Activated effector memory CD4-positive, alpha-beta T cell treated with Interleukin-2 at 50 U/mL for 16 hours (primary cell): ENCODE measurements at places on chromosomes 11 and 22.
A peak's percentile ranks its signal among the peaks of the same experiment; 100 is the strongest.

GRCh38 chr11:283405-284104 is 5.3 kb downstream of the NLRP6 start:
- no peak for DNase-seq

GRCh38 chr11:2752923-2753322 is 53.1 kb upstream of the KCNQ1OT1 start:
- no peak for DNase-seq

GRCh38 chr22:26321469-26321913 is 107.6 kb upstream of the ASPHD2 start:
- DNase-seq, result no peak

DNA sequence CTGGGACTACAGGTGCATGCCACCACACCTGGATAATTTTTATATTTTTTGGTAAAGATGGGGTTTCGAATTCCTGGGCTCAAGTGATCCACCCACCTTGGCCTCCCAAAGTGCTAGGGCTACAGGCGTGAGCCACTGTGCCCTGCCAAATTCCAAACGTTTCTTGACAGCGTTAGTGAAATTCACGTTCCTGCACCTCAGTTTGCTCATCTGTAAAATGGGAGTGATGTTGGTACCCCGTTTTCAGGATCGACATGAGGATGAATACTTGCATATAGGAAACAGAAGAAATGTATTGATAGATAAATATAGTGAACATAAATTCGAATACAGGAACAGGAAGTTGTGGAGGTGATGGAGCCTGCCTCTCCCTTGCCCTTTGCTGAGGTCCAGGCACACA is 10.2 kb upstream of the LTO1 start:
- DNase-seq, result no peak

DNA sequence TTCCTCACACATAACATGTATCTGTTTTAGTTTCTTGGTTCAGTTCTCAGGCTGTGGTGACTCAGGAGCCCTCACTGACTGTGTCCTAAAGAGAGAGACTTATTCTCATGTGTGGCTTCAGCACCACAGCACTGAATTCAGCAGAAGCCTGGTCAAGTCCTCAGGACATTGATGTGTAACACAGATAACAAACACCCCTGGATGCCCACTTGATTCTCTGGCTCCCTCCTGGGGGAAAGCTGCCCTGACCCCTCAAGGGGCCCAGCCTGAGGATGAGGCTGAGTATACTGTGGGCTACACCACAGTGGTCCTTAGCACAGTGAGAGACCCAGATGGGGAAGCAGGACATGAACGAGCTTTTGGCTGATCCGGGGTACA is 87.2 kb upstream of the VPREB1 start:
- DNase-seq, result no peak

DNA sequence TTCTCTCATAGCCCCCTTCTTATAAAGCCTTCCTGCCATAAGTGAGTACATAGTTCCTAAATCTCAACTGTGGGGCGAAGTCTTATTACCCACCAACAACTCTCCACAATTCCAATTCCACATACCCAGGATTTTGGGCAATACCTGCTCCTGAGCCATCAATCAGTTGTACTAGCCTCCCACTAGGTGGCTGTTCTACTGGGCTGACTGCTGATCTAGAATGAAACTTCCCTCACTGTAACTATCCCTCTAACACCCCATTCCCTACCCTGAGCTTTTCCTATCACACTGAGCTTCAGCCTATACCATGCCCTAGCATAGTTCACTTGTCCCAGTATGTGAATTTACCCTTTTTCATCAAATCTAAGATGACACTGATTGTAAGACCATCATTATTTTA is 52.5 kb downstream of the RRAS2 start:
- no peak for DNase-seq

GRCh38 chr11:128619540-128620308 is 32.4 kb upstream of the ETS1 start:
- no peak for DNase-seq

DNA sequence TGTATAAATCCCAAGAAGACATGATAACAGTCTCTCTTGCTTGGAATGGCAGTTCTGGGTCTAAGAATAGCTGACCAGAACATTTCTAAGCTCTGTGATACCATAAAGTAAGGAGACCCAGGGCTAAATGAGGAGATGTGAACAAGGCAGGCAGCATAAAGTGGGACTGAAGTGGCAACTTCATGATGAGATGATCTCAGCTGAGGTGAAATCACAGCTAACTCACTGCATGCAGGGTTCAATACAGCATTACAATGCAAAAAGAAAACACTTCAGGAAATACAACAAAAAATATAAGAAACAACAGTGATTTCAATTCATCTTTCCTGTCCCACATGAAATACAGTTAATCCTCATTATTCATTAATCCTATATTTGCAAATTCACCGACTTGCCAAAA is 44.6 kb downstream of the MRE11 start:
- no peak for DNase-seq

- no peak for DNase-seq
Measured at GRCh38 chr11:76701294-76702040, 30.9 kb upstream of the LRRC32 start.

GRCh38 chr11:40405614-40406013 is 1053.8 kb downstream of the LRRC4C start:
- no peak for DNase-seq

DNA sequence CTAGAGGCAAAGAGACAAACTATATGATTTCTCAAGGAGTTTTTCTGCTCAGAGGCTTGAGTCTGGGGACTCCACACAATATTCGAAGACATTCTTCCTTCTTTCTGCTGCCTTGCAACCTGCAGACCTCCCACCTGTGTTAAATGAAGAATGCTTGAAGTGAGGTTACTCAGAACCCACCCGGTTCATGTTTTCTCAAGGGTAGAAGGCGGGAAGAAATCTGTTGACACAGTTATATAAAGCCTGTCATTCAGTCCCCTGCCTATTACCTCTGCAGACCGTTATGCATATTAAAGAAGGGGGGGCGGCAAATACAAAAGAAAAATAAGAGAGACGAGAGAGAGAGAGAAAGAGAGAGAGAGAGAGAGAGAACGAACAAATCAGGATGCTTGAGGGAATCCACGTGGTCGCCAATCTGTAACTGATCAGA is 2.2 kb upstream of the KMT2A start:
- no peak for DNase-seq

DNA sequence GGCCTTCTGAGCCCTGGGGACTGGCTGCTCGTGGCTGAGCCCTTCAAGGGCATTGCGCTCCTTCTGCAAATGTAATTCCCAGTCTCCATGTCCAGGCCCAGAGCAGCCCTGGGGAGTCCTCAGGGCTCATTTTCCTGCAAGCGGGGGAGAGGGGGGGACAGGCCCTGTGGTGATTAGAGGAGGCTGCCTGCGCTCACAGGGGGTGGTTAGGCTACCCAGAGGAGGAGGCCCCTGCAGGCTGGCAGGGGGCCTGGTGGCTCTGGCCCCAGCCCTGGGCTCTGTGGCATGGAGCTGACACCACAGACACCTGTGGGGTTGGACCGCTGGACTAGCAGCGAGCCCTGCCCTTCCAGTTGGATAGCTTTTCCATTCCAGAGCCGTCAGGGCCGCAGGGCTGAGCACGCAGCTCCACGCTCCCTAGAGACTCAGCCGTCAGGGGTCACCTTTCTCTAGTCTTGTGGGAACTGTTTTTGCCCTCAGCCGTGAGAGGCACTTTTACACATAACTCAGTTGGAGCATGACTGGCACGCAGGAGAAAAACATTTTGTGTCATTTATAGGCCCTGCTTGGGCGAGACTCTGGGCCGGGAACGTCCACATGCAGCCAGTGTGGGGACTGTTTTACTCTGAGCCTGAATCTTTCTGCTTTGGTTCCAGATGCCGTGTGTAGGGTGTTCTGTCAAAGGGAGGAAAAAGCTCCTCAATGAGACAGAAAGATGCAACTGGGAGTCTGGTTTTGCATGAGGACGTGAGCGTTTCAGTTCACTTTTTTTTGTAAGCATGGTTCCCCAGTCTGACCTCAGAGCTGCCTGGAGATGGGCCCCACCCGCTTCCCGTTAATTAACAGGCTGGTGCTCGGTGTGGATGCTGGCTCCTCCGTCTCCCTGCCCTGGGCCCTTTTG is 58.1 kb downstream of the LRP5 start:
- no peak for DNase-seq

DNA sequence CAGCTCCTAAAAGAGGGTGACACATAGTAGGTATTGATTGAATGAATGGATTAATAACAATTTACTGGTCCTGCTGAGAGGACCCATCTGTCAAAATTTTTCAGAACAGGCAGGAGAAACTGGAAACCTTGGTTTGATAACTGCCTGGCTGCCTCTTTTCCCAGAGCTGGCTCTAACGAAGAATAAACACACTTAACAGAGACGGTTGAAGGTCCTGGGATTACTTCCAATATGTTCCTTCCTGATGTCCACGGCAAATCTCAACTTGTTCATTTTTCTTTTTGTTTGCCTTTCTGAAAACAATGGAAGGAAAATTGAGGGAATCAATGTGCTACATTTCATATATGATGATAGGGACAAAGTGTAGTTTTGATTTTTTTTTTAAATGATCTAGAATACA is 76.5 kb upstream of the SYT13 start:
- no peak for DNase-seq

DNA sequence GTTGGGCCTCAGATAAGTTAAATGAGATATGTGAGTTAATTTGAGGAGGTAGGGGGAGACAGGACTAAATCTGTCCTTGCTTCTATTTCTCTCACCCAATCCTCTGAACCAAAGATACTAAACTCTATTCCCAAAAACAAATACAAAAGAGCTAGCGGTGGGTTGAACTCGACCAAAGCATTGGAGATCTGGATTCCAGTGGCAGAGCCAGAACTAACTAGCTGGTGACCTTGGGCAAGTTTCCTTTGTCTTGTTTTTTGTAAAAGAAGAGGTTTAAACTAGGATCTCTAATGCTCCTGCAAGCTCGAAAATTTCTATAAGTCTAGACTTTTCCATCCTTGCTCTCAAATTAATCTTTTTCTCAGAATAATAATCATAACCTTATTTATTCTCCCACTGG is 1.5 kb downstream of the ME3 start:
- no peak for DNase-seq

- no peak for DNase-seq
Measured at GRCh38 chr11:32987851-32988250, 27.8 kb upstream of the DEPDC7 start.

DNA sequence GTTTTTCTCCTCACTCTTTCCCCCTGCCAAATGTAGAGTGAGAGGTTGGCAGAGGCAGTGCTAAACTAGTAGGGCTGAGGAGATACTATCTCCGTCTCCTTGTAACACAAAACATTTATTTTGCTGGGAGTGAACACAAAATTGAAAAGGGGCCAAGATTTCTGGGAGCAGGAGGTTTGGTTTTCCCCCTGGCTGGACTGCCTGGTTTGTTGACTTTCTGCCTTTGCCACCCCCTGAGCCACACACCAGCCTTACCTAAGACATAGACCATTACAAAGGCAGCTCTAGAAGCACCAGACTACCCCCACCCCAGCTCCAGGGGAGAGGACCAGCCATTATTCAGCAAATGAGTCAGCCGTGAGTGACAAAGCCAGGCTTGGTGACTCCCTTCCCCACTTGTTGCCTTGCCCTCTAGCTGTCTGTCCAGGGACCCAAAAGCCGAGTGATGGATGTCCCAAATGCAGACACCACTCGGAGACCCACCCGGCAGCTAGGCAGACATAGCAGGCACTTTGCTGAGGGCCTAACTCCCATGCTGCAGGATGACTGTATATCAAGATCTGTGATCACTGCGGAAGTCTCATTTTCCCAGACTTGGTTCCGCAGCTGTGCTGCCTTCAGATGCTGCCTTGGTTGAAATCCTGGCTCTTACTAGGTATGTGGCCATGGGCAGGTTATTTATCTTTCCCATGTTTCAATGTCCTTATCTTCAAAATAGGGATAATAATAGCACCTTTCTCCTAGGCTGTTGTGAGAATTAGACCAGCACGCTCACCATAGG is 17.7 kb upstream of the CDON start:
- DNase-seq, result no peak

DNA sequence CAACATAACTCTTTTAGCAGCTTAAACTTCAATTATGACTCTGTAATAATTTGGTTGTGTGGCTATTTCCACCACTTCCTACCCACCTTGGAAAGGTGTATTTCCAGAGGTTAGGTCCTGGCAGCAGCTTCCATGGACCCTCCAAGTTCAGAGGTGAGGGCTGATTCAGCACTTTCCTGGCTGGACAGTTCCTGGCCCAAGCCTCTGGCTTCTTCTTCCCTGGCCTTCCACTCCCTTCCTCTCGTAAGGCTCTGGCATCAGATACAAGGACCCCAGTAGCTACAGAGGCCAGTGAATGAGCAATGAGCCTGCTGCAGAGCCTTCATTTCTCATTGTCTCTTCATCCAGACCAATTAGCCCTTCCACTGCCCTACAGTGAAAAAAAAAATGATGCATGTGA is 98.1 kb upstream of the KIRREL3 start:
- DNase-seq, result no peak

DNA sequence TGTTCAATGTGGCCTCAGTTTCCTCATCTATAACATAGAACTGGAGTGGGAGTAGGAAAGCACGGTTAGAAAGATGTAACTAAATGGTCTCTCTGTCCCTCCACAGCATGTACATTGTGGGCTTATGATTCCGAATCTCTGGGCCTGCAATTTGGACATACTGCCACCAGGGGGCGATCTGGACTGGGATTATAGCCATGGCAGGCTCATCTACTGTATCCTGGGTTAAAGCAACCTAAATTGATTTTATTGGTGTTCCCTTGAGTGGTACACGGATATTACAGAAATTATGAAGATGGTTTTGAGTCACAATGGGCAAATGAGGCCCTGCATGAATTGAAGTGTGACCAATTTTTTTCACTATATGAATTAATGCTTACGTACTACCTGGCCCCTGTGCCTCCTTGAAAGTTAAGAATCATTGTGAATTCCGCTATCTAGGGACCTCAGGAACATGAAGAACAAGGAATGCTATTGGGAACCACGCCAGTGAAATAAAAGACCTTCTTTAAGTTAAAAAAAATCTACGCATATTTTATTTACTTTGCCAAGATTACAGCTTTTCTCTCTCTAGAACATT is 32.9 kb downstream of the TST start:
- no peak for DNase-seq

GRCh38 chr22:50250555-50251476 is at the start of gene HDAC10:
Gene HDAC10, minus strand, starts transcription at chr22:50251265. Its CDS starts 233 bp downstream, at chr22:50251032.
- peak; percentile 70 for DNase-seq

DNA sequence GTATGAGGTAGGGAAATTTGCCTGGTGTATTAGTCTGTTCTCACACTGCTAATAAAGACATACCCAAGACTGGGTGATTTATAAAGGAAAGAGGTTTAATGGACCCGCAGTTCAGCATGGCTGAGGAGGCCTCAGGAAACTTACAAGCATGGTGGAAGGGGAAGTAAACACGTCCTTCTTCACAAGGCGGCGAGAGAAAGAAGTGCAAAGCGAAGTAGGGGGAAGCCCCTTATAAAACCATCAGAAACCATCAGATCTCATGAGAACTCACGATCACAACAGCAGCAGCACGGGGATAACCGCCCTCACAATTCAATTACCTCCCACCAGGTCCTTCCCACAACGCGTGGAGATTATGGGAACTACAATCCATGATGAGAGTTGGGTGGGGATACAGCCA is 12.0 kb upstream of the RFPL2 start:
- no peak for DNase-seq

GRCh38 chr11:30485222-30485621 is 100.9 kb downstream of the MPPED2 start:
- no peak for DNase-seq
